T follicular helper cell (primary cell): ENCODE measurements at places on chromosomes 2 and 18.

GRCh38 chr2:223041527-223042109 is 10.4 kb upstream of the KCNE4 start:
- DNase-seq, result no peak

DNA sequence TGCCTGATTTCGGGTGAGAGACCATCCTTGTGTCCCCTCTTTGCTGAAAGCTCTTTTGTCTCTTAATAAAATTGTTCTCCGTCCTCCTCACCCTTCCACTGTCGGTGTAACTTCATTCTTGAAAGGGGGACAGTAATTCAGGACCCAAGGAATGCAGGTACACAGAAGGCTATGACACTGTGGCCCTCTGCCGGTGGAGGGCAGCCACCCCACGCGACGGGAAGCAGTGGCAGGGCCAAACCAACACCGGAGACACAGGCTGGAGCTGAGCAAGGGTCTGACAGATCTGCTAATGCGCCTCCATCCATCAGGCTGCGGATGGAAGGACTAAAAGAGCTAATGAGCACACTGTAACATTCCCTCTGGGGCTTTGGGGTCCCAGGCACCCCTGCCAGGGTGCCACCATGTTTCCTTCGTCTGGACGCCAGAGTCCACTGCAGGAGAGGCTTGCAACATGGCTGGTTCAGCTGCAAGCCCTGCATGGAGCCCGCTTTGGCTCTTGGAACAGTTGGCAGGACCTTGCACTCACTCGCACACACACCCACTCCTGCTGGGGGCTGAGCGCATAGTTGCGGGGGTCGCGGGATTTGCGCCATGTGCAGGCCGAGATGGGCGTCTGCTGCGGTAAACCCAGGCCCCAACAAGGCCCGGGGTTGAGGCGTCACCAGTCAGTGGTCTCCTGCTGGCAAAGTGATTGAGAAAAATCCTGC is 544.1 kb upstream of the CDH7 start:
- no peak for DNase-seq

DNA sequence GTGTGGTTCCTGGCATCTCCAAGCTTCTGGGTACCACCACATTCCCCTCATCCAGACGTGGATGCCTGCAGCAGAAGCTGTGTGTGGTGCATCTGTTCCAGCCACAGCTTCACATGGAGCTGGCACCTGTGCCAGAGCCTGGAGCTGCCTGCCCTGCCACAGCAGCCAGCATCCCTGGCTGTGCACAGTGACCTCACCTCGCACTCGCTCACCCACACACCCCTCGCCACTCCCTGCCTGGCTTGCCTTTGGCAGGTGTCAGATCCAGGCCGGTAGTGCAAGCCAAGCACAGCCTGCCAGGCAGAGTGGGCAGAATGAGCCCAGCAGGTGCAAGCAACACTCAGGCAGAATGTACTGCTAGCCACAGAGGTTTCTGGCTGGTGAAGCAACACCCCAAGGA is 59.9 kb upstream of the DYNC1I2 start:
- DNase-seq, result no peak

DNA sequence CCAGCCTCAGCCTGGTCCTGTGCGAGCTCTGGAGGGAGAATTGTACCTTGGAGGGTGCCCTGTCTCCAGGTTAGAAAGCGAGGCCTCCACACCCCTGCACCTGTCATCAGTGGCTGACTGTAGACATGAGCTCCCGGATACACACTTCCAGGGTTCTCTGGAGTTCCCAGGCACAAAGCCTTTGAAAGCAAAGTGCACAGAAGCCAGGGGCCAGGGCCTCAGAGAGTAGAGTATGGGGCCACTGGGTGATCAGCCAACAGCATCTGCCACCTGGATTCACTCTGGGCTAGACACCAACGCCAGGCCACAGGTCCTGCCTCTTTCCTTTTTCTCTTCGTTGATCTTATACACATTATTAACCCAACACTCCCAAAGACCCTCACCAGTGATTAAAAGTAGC is 239.4 kb upstream of the HDAC4 start:
- no peak for DNase-seq

DNA sequence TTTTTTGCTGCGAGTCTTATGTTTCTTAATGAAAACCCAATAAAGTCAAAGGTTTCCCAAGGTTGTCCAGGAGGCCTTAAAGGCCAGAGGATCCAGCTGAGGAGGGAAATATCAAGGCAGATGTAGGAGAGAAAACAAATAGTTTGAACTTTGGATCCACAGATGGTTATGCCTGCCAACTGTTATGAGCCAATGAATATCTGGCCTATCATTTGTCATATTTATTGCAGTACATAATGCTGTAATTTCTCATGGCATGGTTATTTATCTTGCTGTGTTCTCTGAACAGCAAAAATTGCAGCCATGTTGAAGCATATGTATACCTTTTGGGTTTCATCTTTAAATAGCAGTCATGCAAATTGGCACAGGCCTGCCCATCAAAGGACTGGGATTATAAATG is 38.2 kb upstream of the CAVIN2 start:
- DNase-seq, result no peak

GRCh38 chr2:226270285-226271058 is 529.1 kb downstream of the IRS1 start:
- DNase-seq, result no peak

- DNase-seq, result no peak
These were observed 581.0 kb downstream of the ARHGAP15 start for GRCh38 chr2:143710196-143710595.

GRCh38 chr18:48848641-48849143 is 102.1 kb downstream of the SMAD7 start:
- DNase-seq, result no peak

DNA sequence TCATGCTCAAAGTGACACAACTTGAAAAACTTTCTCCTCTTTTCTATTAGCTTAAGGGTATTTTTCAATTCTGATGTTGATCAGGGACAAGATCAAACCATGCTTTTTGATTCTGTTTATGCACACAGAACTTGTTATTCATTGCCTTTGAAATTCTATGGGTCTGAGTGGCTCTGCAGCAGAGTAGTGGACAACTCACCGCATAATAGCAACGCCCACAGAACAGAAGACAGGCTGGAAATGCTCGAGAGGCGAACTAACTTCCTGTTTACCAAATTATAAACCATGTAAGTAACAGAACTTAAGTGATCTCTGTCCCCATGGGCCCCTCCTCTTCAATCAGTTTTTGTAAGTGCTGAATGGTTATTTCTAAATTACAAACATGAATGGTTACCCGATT is 131.2 kb downstream of the CBLN2 start:
- DNase-seq, result no peak

DNA sequence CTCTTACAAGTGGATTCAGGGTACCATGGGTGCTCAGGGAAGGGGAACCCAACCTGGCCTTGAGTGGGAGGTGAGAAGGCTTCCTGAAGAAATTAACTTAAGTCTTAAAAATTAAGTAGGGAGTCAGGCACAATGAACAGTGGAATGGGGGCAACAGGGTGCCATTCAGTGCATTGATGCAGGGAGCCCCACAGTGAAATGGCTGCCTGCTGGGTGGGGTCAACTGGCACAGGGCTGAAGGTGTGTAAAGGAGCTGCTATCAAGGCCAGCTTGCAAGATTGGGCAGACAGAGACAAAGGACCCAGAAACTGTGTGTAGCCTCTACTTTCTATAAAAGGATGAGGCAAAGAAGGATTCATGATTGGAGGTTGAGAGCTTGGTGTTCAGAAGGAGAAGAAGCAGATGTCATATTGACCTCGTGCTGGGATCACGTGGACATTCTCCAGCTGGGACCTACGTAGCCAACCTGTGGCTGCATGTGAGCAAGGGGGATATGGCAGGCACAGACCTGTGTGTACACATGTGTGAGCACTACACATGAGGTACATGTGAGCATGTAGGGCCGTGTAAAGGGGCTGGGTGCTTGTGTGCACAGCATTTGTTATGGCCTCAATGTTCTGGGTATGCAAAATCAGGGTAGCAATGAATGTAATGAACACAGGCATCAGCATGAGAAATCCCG is 209.5 kb upstream of the HAAO start:
- no peak for DNase-seq

DNA sequence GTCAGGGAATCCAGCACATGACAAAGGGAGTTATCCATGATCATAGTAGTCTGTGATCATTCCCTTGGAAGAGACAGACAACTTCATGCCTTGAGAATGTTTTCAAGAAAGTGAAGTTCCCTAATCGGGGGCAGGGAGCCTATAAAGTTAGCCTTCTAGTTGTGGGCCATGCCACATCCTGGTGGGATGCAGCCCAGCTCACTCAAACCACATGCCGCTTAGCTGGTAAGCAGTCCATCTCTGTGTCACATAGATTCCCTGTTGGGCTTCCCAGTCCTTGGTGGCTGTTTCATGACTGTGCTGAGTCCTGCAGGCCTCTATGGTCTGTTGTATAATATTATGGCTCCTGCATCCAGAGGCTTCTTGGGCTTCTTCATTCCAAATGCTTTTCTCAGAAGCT is 11.4 kb upstream of the ARHGAP25 start:
- DNase-seq, result no peak
